ENCODE measurements at places on chromosomes 2 and 18. TPM values are rescaled to one million over a fixed set of nuclear protein-coding genes. Genes with fewer than 3 reads are reported as not detected.

The SPEG gene
- total RNA-seq: 10.2 TPM

The AMER3 gene
- total RNA-seq: not detected

The COL4A3 gene
- total RNA-seq: 8.1 TPM

The LYG2 gene
- total RNA-seq: not detected

The NT5DC4 gene
- not detected for total RNA-seq

- H3K27me3 ChIP-seq: no peaks in the 10 kb centered on the region
- H3K4me3 ChIP-seq: no peak overlapping the region
- no peaks in the 10 kb centered on the region for H3K4me1 ChIP-seq
- DNase-seq: no peak
Observed at GRCh38 chr2:197997083-197997541, 192.7 kb downstream of the PLCL1 start.

GRCh38 chr2:42969231-42970150, 177.1 kb upstream of the HAAO start:
- DNase-seq: no peak
- no peaks in the 10 kb centered on the region for H3K36me3 ChIP-seq
- H3K4me3 ChIP-seq: no peak overlapping the region
- H3K4me1 ChIP-seq: peaks cover 14% of the 10 kb centered on the region

GRCh38 chr2:53473775-53474311, 293.8 kb upstream of the CHAC2 start:
- H3K27ac ChIP-seq: no peak overlapping the region
- H3K36me3 ChIP-seq: no peaks in the 10 kb centered on the region
- H3K27me3 ChIP-seq: no peaks in the 10 kb centered on the region
- H3K4me1 ChIP-seq: no peaks in the 10 kb centered on the region
- no peak for DNase-seq

DNA sequence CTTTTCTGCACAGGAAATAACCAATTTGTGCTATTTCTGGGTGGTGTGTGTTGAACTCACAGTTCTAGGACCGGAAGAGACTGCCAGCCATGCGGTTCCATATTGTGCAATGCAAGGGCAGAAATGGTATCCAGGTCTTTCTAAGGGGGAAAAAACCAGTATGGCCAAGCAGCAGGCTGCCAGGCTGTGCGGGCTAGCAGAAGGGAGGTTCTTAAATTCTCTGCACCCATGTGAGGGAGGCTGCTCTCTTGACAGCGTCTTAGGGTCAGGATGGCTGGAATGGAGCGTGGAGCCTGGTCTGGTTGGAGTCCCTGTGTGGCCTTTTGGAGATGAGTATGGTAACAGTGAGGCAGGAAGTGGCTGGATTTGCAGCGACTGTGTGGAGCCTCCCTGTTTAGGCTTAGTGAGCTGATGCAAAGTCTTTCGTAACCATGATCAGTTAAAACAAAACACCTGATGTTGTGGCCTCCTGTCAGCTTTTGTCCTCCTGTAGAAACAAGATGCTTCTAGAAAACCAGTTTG, 52.6 kb downstream of the NCK2 start:
- no peak for DNase-seq
- H3K27me3 ChIP-seq: no peaks in the 10 kb centered on the region
- no peaks in the 10 kb centered on the region for H3K36me3 ChIP-seq
- no peak overlapping the region for H3K4me3 ChIP-seq
- peak overlapping the region; percentile 13 for H3K27ac ChIP-seq
- H3K4me1 ChIP-seq: peaks cover 52% of the 10 kb centered on the region

DNA sequence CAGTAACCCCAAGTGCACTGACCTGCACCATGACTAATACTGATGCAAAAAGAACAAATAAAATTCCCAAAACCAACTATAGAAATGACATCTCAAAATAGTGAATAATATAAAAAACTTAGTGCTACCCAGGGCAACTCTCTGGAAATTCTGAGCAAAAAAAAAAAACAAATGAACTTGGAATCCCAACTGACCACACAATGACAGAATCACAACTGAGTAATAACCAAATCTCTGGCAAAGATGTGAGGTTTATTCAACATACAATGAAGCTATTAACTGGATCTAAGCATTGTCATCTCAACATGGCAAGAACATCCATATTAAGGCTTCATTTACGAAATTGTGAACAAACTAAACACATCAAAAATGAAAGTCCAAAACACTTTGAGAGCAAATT, 22.7 kb downstream of the EXOC6B start:
- H3K27ac ChIP-seq: no peak overlapping the region
- no peaks in the 10 kb centered on the region for H3K27me3 ChIP-seq
- no peaks in the 10 kb centered on the region for H3K36me3 ChIP-seq
- no peak for DNase-seq
- H3K4me3 ChIP-seq: no peak overlapping the region

GRCh38 chr2:220458051-220458450, 830.6 kb downstream of the SLC4A3 start:
- no peaks in the 10 kb centered on the region for H3K36me3 ChIP-seq
- no peak overlapping the region for H3K27ac ChIP-seq
- DNase-seq: no peak
- H3K4me1 ChIP-seq: no peaks in the 10 kb centered on the region

DNA sequence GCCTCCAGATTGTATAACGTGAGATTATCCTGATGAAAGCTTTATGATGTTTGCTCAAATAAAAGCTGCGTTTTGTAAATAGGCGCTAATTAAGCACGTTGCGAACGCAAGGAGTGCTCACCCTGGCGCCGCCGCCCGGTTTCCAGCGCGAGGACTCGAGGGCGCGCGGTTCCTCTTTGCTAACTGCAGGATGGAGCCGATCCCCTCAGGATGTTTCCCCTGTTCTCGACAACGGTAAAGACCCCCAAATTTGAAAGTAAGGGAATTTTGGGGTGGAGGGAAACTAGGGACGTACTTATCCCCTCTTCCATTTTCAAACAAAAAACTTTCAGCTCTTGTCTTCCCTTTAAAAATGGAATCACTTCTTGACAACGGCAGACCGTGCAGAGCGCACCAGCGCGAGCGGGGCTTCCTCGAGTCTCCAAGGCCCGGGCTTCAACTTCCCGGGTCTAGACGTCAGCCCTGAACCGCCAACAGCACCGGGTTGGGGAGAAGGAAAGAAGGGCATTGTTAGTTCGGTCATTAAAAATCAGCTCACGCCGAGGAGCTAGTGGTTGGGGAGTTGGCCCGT, 1.1 kb upstream of the GBX2 start:
- no peak overlapping the region for H3K4me3 ChIP-seq
- DNase-seq: no peak
- H3K27ac ChIP-seq: no peak overlapping the region
- H3K36me3 ChIP-seq: no peaks in the 10 kb centered on the region

- DNase-seq: no peak
- no peaks in the 10 kb centered on the region for H3K36me3 ChIP-seq
- H3K27me3 ChIP-seq: no peaks in the 10 kb centered on the region
- H3K4me3 ChIP-seq: no peak overlapping the region
- no peak overlapping the region for H3K27ac ChIP-seq
Observed at GRCh38 chr2:36678856-36679255, 17.7 kb upstream of the VIT start.

GRCh38 chr2:105113616-105114291, 75.9 kb downstream of the MRPS9 start:
- H3K27me3 ChIP-seq: no peaks in the 10 kb centered on the region
- no peak overlapping the region for H3K27ac ChIP-seq
- no peak overlapping the region for H3K4me3 ChIP-seq
- H3K36me3 ChIP-seq: no peaks in the 10 kb centered on the region
- no peak for DNase-seq

DNA sequence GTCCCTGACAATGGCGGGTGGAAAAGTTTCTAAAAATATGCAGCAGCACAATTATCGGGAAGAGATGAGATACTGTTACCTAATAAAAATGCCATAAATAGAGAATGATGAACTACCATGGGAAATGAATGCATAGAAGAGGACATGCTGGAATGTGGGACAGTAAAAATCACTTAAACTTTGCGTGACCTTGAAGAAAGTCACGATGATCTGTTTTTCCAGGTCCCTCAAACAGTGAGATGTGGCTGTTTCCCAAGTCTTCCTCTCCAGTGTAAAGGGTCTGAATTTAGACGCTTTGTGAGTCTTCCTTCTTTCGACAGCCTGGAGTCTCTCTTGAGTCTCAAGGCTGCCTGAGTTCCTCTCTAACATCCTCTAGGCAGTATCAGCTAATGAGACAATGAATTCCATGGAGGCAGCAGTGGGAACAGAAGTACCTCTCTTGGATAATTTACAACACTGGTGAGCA, 1.4 kb downstream of the CLUL1 start:
- no peaks in the 10 kb centered on the region for H3K36me3 ChIP-seq
- no peaks in the 10 kb centered on the region for H3K4me1 ChIP-seq
- no peak overlapping the region for H3K27ac ChIP-seq
- no peak for DNase-seq

GRCh38 chr2:240556553-240557100, 1.2 kb downstream of the ANKMY1 start:
- no peak overlapping the region for H3K27ac ChIP-seq
- H3K27me3 ChIP-seq: no peaks in the 10 kb centered on the region
- no peaks in the 10 kb centered on the region for H3K36me3 ChIP-seq
- no peak overlapping the region for H3K4me3 ChIP-seq
- DNase-seq: no peak

DNA sequence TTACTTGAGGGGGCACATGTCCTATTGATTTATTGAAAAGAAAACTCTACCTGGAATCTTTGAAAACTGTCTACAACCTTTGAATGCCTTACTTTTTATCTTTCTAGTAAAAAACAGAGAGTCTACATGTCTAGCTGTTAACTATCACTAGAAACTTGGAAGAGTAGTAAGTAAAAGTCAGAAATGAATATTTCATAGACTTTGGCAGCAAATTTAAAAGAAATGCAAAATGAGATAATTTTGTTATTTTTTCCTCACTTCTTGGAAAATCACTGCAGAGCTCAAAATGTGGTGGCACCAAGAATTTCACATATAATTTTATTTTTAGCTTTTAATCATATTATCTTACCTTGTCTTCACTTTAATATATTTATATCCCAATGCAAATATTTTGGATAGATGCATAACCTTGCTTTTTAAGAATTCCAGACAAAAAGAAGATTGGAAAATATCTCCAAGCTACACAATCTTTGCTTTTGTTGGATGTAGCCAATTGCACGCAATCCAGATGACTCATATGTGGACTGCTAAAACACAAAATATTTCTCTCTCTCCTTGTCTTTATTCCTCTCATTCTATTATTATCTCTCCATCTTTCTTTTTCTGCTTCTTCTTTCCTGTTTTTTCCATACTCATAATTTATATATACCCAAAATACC, 92.2 kb upstream of the DSEL start:
- no peaks in the 10 kb centered on the region for H3K36me3 ChIP-seq
- H3K27me3 ChIP-seq: no peaks in the 10 kb centered on the region
- no peaks in the 10 kb centered on the region for H3K4me1 ChIP-seq
- DNase-seq: no peak
- no peak overlapping the region for H3K4me3 ChIP-seq

DNA sequence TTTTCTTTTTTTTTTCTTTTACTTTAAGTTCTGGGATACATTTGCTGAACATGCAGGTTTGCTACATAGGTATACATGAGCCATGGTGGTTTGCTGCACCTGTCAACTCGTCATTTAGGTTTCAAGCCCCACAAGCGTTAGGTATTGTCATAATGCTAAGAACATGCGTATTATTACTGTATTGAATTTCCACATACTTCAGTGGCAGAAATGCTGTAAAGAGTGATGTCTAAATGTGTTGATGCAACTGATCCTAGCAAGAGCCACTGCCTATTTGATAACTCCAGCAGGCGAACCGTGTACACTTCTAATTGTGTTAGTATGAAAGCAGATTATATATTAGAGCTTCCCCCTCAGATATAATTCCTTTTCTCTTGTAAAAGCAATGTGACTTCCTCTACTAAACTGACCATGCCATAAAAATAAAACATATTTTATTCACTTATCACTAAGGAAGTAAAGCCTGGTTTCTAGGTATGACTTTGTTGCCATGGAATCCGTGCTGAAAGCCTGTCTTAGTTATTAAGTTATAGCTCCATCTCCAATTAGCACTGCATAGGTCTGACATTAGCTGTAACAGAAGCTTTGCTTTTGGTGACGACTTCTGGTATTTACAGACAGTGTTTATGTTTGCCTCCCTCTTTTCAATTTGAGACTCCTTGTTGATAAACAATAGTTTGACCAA, 280.0 kb downstream of the GALR1 start:
- DNase-seq: no peak
- H3K36me3 ChIP-seq: no peaks in the 10 kb centered on the region
- H3K27ac ChIP-seq: no peak overlapping the region
- no peaks in the 10 kb centered on the region for H3K4me1 ChIP-seq
- no peak overlapping the region for H3K4me3 ChIP-seq
- no peaks in the 10 kb centered on the region for H3K27me3 ChIP-seq

- no peaks in the 10 kb centered on the region for H3K36me3 ChIP-seq
Observed at GRCh38 chr2:240435457-240435947, at the start of gene GPC1. Gene GPC1, plus strand, starts transcription at chr2:240435663. Its CDS starts 256 bp downstream, at chr2:240435919.

DNA sequence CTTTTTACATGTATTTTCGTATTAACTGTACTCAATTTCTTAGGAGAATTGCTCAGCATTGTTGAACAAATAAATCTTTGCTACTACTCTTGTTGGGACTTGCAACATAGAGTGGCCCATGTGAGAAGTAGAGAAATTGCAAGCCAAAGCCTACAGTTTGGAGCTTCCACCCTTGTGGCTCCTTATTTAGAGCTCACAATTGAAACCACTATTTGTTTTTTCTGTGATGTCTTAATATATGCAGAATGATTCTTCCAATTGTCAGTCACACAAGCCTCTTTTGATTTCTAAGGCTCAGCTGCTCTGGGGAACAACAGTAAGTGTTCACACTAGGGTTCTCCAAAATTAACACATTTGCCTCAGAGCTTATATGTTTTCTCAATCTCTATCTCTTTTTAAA, 60.2 kb upstream of the GALNT13 start:
- H3K4me3 ChIP-seq: no peak overlapping the region
- DNase-seq: no peak
- H3K36me3 ChIP-seq: no peaks in the 10 kb centered on the region
- H3K27me3 ChIP-seq: no peaks in the 10 kb centered on the region

DNA sequence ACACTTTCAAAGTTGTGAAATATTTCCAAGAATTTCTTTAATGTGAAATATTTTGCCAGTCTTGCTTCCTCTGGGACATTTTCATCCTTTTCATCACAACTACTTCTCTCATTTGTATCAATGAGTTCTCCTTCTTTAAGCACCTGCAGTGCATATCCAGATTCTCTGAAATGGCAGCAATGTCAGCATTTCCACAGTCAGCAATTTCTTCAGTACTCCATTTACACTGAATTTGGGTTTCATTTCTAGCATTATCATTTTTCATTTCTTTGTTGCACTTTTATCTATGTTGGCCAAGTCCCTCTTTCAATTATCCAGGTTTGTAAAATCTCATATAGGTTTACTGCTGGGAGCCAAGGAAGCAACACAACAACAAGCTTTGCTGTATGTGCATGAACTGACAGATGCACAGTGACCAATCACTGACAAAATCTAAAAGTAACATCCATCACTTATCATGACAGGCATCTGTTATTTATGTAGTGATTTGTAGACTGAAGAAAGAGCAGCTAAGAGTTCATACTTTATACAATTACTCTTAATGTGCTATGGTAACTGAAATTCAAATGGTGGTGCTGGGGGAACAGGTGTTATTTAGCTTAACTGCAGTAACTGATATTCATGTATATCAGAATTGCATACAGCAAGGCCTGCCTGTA, 43.9 kb downstream of the SS18 start:
- no peaks in the 10 kb centered on the region for H3K4me1 ChIP-seq
- no peak overlapping the region for H3K4me3 ChIP-seq

- H3K4me1 ChIP-seq: no peaks in the 10 kb centered on the region
- no peaks in the 10 kb centered on the region for H3K36me3 ChIP-seq
- DNase-seq: no peak
- no peak overlapping the region for H3K4me3 ChIP-seq
- no peak overlapping the region for H3K27ac ChIP-seq
Observed at GRCh38 chr2:127906206-127906926, 20.6 kb upstream of the AMMECR1L start.

GRCh38 chr18:51537487-51537886, 340.0 kb upstream of the MEX3C start:
- H3K4me1 ChIP-seq: no peaks in the 10 kb centered on the region
- H3K27me3 ChIP-seq: no peaks in the 10 kb centered on the region
- no peak overlapping the region for H3K27ac ChIP-seq
- no peaks in the 10 kb centered on the region for H3K36me3 ChIP-seq
- no peak overlapping the region for H3K4me3 ChIP-seq

All from tibial nerve (tissue), 4 donors.